Smooth muscle cell of the umbilical artery (primary cell): ENCODE measurements at places on chromosomes 4 and X. TPM values are rescaled to one million over a fixed set of nuclear protein-coding genes. Genes with fewer than 3 reads are reported as not detected.

ARX gene
- not detected in 2 replicates for total RNA-seq

CCKAR gene
- total RNA-seq: 0.09 and 0.30 TPM in 2 replicates

RBMXL3 gene
- total RNA-seq: not detected in 2 replicates

BEX1 gene
- 0.89 and 3.8 TPM in 2 replicates for total RNA-seq

TCEAL8 gene
- total RNA-seq: 112 and 150 TPM in 2 replicates

NCAPG gene
- 2.1 and 20.7 TPM in 2 replicates for total RNA-seq

ADGRL3 gene
- 0.30 and 0.32 TPM in 2 replicates for total RNA-seq

PLS3 gene
- 504 and 520 TPM in 2 replicates for total RNA-seq

SLC10A6 gene
- total RNA-seq: not detected in 2 replicates

ABRAXAS1 gene
- total RNA-seq: 10.1 and 15.3 TPM in 2 replicates

CFAP299 gene
- total RNA-seq: 1.5 and 2.3 TPM in 2 replicates

GYPE gene
- 0.30 and 0.37 TPM in 2 replicates for total RNA-seq

GAGE10 gene
- not detected in 2 replicates for total RNA-seq

TLR1 gene
- total RNA-seq: 0.59 and 0.60 TPM in 2 replicates

HMGB3 gene
- 8.9 and 12.3 TPM in 2 replicates for total RNA-seq

S100G gene
- total RNA-seq: not detected in 2 replicates

SLC34A2 gene
- total RNA-seq: not detected in 2 replicates

ARR3 gene
- total RNA-seq: not detected in 2 replicates

ARAP2 gene
- total RNA-seq: 1.2 and 3.1 TPM in 2 replicates

ZNF630 gene
- total RNA-seq: 0.97 and 1.5 TPM in 2 replicates

CYTL1 gene
- total RNA-seq: 0.30 and 1.5 TPM in 2 replicates

COPS4 gene
- 64.7 and 73.0 TPM in 2 replicates for total RNA-seq

TMSB15B gene
- 1.2 and 4.8 TPM in 2 replicates for total RNA-seq

MCF2 gene
- total RNA-seq: 0.09 TPM in 1 of 2 replicates, not detected in the other

GYPA gene
- not detected in 2 replicates for total RNA-seq

PGAM4 gene
- total RNA-seq: 0.30 TPM in 1 of 2 replicates, not detected in the other

BRS3 gene
- total RNA-seq: not detected in 2 replicates

CYSLTR1 gene
- total RNA-seq: not detected in 2 replicates

CTAG1B gene
- not detected in 2 replicates for total RNA-seq

FAM9C gene
- total RNA-seq: not detected in 2 replicates

DOK7 gene
- total RNA-seq: 0.32 TPM in 1 of 2 replicates, not detected in the other

STARD8 gene
- 0.59 and 4.0 TPM in 2 replicates for total RNA-seq

HSFX2 gene
- not detected in 2 replicates for total RNA-seq

AFF2 gene
- 3.6 and 6.8 TPM in 2 replicates for total RNA-seq

DCLK2 gene
- total RNA-seq: 9.2 and 10.1 TPM in 2 replicates

CSN1S1 gene
- total RNA-seq: not detected in 2 replicates

TEX13B gene
- not detected in 2 replicates for total RNA-seq

TLL1 gene
- under 0.01 and 0.18 TPM in 2 replicates for total RNA-seq
